ENCODE measurements at places on chromosomes 2 and 18.

- DNase-seq: no peak
Measured at GRCh38 chr2:61335187-61335586, 135.7 kb downstream of the USP34 start.

DNA sequence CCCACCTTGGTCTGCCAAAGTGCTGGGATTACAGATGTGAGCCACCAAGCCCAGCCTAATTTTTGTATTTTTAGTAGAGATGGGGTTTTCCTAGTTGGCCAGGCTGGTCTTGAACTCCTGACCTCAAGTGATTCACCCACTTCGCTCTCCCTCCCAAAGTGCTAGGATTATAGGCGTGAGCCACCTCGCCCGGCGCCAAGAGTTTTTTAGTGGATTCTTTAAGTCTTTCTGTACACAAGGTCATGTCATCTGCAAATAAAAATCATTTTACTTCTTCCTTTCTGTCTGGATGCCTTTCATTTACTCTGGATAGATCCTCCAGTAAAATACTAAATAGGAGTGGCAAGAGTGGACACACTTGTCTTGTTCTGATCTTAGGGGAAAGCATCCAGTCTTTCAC, 61.7 kb downstream of the KCMF1 start:
- no peak for DNase-seq

DNA sequence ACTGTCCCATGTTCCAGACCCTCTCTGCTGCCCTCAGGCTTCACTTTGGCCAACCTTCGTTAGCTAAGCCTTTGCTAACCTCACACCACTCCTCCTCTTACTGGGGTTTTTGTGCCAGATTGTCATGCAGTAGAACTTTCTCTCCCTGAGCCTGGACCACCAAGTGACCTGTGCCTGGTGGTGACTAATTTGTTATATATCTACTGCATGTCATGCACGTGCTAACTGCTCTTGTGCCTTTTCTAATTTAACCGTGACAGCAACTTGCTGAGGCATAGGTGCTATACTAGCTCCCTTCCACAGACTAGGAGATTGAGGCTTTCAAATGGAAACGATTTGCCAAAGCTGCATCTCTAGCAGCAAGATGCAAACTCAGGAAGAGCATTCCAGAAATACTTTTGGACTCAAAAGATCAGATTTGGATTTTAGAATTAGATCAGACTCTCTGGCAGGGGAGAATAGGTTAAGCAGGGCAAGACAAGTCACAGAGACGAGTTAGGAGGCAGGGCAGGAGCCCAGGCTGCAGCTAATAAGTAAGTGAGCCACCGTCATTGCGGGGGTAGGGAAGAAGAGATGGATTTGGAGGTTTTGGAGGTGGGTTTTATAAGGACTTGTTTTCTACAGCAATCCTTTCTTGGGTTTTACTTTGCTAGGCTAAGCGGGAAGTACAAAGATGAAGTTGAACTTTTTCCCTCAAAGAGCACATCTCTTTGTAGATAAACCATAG, 1.8 kb downstream of the PPP1R7 start:
- DNase-seq: no peak

- DNase-seq: no peak
Measured at GRCh38 chr2:205835251-205835791, 153.0 kb downstream of the NRP2 start.

- DNase-seq: no peak
Measured at GRCh38 chr2:182705761-182706160, 10.3 kb upstream of the DNAJC10 start.

- no peak for DNase-seq
Measured at GRCh38 chr18:46636040-46636630, 20.9 kb downstream of the LOXHD1 start.

- DNase-seq: no peak
Measured at GRCh38 chr2:181563101-181563692, 93.7 kb downstream of the CERKL start.

DNA sequence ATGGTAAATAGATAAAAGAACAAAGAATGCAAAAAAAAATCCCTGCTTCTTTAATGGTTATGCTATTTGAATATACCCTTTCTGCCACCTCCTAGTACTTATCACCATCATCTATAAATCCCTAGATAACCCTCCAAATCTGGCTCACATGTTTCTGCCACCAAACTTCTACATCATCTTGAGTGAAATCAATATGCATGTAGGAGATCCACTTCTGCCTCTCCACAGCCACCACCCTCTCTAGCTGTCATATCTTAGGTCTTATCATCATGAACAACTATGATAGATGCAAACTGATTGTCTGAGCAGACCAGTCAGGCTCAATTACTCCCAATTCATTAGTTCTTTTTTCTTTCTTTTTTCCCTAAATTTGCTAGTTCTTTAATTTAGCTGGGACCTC, 55.3 kb downstream of the STRN start:
- DNase-seq: no peak

- no peak for DNase-seq
Measured at GRCh38 chr2:29583104-29583503, 338.3 kb downstream of the ALK start.

DNA sequence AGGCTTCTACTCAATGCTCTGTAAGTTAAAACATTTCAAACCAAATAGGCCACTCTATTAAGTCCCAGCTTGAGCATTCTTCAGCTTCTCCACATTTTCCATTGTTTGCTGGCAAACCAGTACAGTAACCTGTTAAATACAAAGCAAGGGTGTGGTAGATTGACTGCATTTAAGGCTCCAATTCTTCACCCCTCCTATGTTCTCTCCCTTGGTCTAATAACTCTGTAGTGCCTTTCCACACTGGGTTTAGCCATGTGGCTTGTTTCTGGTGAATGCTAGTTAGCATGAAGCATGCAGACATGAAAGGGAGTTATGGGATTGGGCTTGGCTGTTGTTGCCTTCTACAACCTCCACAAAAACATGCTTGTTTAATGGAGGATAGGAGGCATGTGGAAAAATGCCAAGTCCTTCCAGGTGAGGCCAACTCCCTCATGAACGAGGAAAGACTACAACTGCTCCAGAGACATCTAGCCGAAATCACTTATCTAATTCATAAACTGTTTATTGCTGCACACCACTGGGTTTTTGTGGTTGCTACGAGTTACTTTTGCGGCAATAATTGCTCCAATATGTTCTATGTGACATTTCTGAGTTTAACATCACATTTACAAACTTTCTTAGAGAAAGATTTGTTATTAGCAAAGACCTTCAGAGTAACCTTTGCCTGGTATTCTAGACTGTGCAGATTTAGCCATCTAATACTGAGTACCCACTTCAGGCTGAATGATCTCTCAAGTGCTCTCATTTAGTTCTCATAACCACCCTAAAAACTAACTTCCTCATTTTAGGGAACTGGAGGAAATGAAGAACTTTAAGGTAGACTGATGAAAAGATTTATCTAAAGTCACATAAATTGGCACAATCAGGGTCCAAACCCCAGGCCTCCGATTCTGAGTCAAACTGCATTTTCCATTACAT, 104.0 kb downstream of the SMAD2 start:
- DNase-seq: no peak

GRCh38 chr2:196500686-196501431, 138.7 kb upstream of the CCDC150 start:
- DNase-seq: no peak

GRCh38 chr2:204984518-204984917, 439.2 kb downstream of the PARD3B start:
- no peak for DNase-seq

DNA sequence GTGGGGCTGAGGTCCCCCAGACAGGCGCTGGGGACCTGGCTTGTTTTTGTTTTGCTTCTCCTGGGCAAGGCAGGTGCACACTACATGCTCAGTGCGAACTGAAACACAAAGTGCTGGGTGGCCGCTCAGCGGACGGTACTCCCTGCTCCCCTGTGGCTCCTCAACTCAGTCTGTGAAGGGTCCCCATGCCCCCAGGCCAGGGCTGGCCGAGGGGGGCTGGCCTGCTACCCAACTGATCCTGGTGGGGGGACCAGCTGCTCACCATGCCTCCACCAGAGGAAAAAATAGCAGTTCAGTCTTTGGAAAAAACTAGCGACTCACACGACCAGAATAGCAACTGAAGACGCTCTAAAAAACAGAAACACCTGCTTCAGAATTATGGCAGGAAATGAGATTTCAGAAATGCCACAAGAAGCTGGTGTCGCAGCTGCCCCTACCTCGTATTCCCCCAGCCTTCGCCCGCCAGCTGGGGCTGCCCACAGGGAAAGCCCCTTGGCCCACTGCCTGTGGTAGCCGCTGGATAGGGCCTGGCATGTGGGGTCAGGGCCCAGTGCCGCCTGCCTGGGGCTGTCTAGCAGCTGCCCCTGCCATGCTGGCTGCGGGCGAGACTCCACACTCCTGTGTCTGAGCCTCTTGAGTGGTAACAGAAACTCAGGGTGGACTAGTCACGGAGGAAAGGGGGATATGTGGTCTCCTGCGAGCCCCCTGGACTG, 43.7 kb downstream of the MEX3C start:
- peak; percentile 67 for DNase-seq

GRCh38 chr2:175880-176820, 87.7 kb downstream of the SH3YL1 start:
- peak; percentile 57 for DNase-seq
